EH (cell line): ENCODE measurements at places on chromosomes 13 and 19.
A peak's percentile ranks its signal among the peaks of the same experiment; 100 is the strongest.

DNA sequence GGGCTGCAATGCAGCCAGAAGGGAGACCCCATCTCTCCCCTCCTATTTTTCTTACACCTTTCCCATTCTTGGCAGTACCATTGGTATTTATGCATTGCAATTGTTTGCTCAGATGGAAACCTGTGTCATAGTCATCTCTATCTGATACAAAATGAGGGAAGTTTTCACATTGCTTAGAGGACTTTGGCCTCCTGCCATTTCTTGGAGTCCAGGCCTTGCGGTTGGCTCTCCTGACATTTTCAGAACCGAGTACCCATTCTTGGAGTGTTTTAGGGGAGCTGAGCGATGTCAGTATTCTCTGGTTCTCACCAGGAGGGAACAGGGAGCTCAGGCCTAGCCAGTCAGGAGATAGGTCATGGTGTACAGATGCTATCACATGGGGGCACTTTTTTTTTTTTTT is 1.5 kb downstream of the SIN3B start:
- DNase-seq = peak; percentile 80

GRCh38 chr19:32219881-32220472 is 125.4 kb upstream of the ZNF507 start:
- DNase-seq = no peak

DNA sequence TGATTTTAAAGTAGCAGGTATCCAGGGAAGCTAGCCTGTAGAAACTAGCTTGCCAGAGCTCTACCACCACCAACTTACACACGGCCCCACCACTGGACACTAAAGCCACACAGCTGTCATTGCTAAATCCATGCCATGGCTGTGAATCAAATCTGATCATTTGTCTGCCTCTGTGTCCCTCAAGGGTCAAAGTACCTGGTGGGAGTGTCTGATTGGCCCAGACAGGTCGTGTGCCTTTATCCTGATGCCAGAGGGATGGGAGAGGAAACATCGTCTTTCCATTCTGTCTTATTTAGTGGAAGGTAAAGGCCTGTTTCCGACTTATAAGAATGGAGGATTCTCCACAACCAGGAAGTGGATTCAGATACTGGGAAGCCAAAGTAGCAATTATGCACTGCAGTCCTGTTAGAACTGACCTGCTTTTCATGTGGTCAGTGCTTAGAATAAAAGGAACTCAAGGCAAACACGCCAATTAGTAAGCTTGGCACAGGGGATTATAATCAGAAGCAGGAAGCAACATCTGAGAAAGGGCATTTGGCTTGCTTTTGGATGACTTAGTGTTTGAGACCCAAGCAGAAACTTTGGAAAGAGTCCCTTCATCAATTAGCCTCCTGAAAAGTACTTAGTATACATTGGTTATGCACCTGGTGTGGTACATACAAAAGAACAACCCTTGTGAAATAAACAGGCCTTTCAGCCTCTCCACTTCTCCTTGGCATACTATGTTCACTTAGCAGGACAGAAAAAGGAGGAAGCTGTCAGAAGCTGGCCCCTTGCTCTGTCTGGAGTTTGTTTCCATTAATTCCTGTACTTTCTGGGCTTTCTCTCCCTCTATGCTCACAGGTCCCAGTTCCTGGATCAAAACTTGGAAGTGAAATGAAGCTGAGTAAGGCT is 192.4 kb downstream of the NUFIP1 start:
- no peak for DNase-seq

GRCh38 chr13:110023729-110024644 is 237.6 kb upstream of the IRS2 start:
- peak; percentile 50 for DNase-seq

GRCh38 chr19:17135001-17135853 is 59.6 kb downstream of the MYO9B start:
- peak; percentile 99 for DNase-seq

GRCh38 chr13:112968380-112968909 is 569 bp upstream of the MCF2L start:
- no peak for DNase-seq
